ENCODE measurements at places on chromosomes 7 and 10.

DNA sequence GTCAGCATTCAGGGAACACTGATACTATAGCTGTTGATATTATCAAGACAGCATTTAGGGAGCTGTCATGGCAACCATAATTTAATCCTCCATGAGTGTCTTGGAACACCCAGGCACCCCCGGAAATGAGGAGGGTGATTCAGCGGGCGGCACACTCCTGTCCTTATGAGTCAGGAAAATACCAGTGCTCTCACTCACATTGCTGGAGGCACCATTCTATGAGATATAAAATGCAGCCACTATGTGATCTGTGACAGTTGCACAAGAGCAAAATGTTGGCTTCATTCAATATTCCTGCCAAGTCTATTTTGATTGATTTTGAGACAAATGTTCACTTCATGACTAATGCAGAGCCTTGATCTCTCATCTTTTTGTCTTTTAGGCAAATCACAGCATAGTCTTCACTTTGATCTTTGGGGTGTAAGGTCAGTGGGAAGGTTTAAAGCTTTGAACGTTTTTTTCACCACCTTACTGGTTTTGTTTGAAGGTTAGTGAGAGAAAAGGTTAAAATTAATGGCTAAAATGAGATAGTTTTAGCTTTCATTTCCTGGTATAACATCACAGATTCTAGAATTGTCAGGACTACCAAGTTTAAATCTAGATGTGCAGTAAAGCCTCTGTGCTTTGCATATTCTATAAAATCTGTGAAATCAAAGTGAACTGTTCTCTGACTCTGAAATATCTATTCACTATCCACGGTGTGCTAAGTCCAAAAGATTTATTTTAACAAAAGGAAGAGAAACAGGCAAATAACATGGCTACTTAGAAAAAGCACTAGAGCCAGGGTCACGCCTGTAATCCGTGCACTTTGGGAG is 12.4 kb upstream of the ARHGAP12 start:
- DNase-seq: no peak

GRCh38 chr10:120095875-120096274 is 203.3 kb downstream of the SEC23IP start:
- DNase-seq: no peak

GRCh38 chr7:68629-69028 is 123.7 kb upstream of the FAM20C start:
- DNase-seq: no peak

- no peak for DNase-seq
Measured at GRCh38 chr10:93154531-93154930, 80.8 kb downstream of the CYP26A1 start.

DNA sequence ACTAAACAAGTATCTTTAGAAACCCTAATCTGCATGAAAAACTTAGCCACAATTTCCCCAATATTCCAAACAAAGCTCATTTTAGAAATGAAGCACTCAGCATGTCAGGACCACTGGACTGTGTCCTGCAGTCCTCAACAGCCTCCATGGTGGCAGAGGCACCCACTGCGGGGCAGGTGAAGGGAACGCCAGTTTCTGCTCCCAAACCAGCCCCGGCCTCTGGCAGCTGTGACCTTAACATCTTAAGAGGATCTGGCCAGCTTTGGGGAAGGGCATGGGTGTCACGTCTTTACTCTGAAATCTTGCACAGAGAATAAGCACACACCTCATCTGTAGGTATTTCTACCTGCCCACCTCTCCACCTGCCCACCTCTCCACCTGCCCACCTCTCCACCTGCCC is 262.7 kb downstream of the DNAJB6 start:
- DNase-seq: no peak

GRCh38 chr7:47755248-47755647 is 173.3 kb upstream of the TNS3 start:
- no peak for DNase-seq

- DNase-seq: no peak
Measured at GRCh38 chr10:113853578-113854012, 287 bp downstream of the DCLRE1A start.
